ENCODE measurements at places on chromosomes 5 and 9.

DNA sequence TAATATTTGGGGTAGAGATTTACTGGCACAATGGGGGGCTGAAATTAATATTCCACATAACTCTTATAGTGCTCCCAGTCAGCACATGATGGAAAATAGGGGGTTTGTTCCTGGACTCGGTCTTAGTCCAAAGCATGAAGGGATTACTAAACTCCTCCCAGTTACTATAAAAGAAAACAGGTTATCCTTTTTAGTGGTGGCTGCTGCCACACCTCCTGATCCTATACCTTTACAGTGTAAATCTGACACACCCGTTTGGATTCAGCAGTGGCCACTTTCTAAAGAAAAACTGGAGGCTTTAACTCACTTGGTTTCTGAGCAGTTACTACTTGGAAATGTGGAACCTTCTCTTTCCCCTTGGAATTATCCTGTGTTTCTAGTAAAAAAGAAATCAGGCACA lies 572.9 kb upstream of the PTGER4 start:
- no peak for DNase-seq

- no peak for DNase-seq
Observed at GRCh38 chr5:137828180-137828579, 39.5 kb upstream of the MYOT start.

- no peak for DNase-seq
Observed at GRCh38 chr9:91903126-91903911, 46.7 kb downstream of the ROR2 start.

DNA sequence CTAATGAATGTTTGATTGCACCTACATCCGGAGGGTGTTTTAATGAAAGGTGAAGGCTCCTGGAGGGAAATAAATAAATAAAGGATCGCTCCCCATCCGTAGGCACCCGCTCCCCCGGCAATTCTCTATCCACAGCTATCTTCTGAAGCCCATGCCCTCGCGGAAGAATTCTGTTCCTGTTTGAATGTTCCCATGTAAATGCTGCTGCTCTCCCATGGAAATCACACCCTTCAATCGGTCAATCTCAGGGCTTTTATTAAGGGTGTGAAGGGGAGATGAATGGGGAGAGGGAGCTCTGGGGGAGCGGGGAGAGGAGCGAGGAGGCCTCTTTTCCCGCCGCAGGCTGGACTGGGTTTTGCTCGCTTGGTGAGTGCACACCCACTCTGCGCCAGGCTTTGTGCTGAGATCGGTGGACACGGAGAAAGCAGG lies 21.1 kb upstream of the ARAP3 start:
- DNase-seq = no peak

Data from amniotic stem cell (primary cell).